Motor neuron (in vitro differentiated cells): ENCODE measurements at places on chromosomes 1 and 21. TPM values are rescaled to one million over a fixed set of nuclear protein-coding genes. Genes with fewer than 3 reads are reported as not detected.

The MACO1 gene
- 14.9 and 17.6 TPM in 2 replicates for total RNA-seq

The PCP4 gene
- not detected in 2 replicates for total RNA-seq

The GSTM5 gene
- total RNA-seq, result 0.67 and 2.6 TPM in 2 replicates

The RGS16 gene
- 27.3 and 27.6 TPM in 2 replicates for total RNA-seq

The FCER1A gene
- total RNA-seq, result not detected in 2 replicates

The PLA2G5 gene
- 0.39 and 0.62 TPM in 2 replicates for total RNA-seq

The ADAMTS5 gene
- 1.6 and 1.9 TPM in 2 replicates for total RNA-seq

The SNIP1 gene
- total RNA-seq, result 6.7 and 8.5 TPM in 2 replicates

The WDR26 gene
- 50.5 and 73.5 TPM in 2 replicates for total RNA-seq

The CDC7 gene
- 45.8 and 46.8 TPM in 2 replicates for total RNA-seq

The AQP10 gene
- total RNA-seq, result 0.14 and 0.33 TPM in 2 replicates

The RNPEP gene
- total RNA-seq, result 37.3 and 38.8 TPM in 2 replicates

The MCOLN3 gene
- total RNA-seq, result 0.25 and 0.46 TPM in 2 replicates

The SAMD13 gene
- 4.1 and 5.4 TPM in 2 replicates for total RNA-seq

The ZSCAN20 gene
- 5.0 and 5.9 TPM in 2 replicates for total RNA-seq

The DENND2C gene
- total RNA-seq, result 0.43 and 0.69 TPM in 2 replicates

The SLAMF9 gene
- not detected in 2 replicates for total RNA-seq

The PRAMEF25 gene
- not detected in 2 replicates for total RNA-seq

The DCDC2B gene
- total RNA-seq, result 1.1 TPM in 2 replicates

The TMEM51 gene
- total RNA-seq, result 3.5 and 3.8 TPM in 2 replicates

The AGO1 gene
- 34.4 and 37.8 TPM in 2 replicates for total RNA-seq

The ZNF697 gene
- 19.7 and 20.0 TPM in 2 replicates for total RNA-seq

The DCST1 gene
- 1.2 TPM in 1 of 2 replicates, not detected in the other for total RNA-seq

The MPL gene
- total RNA-seq, result not detected in 2 replicates

The LCE1C gene
- 1.0 and 1.5 TPM in 2 replicates for total RNA-seq

The ORC1 gene
- 1.1 and 1.3 TPM in 2 replicates for total RNA-seq

The S100A3 gene
- not detected in 2 replicates for total RNA-seq

The CFAP126 gene
- 0.53 TPM in 1 of 2 replicates, not detected in the other for total RNA-seq

The NEK2 gene
- total RNA-seq, result 3.3 and 4.2 TPM in 2 replicates

The DTL gene
- 1.2 and 1.8 TPM in 2 replicates for total RNA-seq

The SPATA21 gene
- 0.09 and 0.16 TPM in 2 replicates for total RNA-seq

The CLDN19 gene
- 0.66 TPM in 1 of 2 replicates, not detected in the other for total RNA-seq

The S100B gene
- total RNA-seq, result 1.5 and 4.1 TPM in 2 replicates

The FCRL5 gene
- 0.05 and 0.56 TPM in 2 replicates for total RNA-seq

The OR2W3 gene
- 0.43 and 0.50 TPM in 2 replicates for total RNA-seq

The INSRR gene
- 1.6 and 3.3 TPM in 2 replicates for total RNA-seq

The SPRR2A gene
- not detected in 2 replicates for total RNA-seq

The IFFO2 gene
- 23.0 and 24.2 TPM in 2 replicates for total RNA-seq

The MYOM3 gene
- 0.30 and 0.42 TPM in 2 replicates for total RNA-seq

The SDC3 gene
- 62.3 and 92.6 TPM in 2 replicates for total RNA-seq

The OR2L13 gene
- total RNA-seq, result 0.09 and 0.17 TPM in 2 replicates

The RBBP4 gene
- 175 and 189 TPM in 2 replicates for total RNA-seq

The RAP1A gene
- total RNA-seq, result 34.8 and 45.9 TPM in 2 replicates

The PGLYRP4 gene
- 0.25 TPM in 1 of 2 replicates, not detected in the other for total RNA-seq

The ZNF648 gene
- total RNA-seq, result 0.11 and 0.25 TPM in 2 replicates

The SF3B4 gene
- 17.0 and 19.3 TPM in 2 replicates for total RNA-seq

The CFHR2 gene
- total RNA-seq, result not detected in 2 replicates

The SEMA4A gene
- 0.97 and 1.4 TPM in 2 replicates for total RNA-seq

The PM20D1 gene
- total RNA-seq, result 1.6 and 1.8 TPM in 2 replicates

The S100A2 gene
- 0.94 TPM in 1 of 2 replicates, not detected in the other for total RNA-seq

The CFAP107 gene
- total RNA-seq, result 0.05 and 0.75 TPM in 2 replicates

The LRRC40 gene
- 40.8 and 43.4 TPM in 2 replicates for total RNA-seq
